ENCODE measurements at places on chromosomes 13 and 19.
A peak's percentile ranks its signal among the peaks of the same experiment; 100 is the strongest.

DNA sequence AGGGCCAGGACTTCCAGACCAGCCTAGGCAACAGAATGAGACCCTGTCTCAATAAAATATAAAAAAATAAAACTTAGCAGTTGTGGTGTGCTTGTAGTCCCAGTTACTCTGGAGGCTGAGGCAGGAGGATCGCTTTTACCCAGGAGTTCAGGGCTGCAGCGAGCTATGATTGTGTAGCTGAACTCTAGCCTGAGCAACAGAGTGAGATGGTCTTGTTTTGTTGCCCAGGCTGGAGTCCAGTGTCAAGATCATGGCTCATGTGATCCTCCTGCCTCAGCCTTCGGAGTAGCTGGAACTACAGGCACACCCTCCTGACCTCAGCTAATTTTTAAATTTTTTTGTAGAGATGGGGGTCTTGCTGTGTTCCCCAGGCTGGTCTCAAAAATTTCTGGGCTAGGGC is 4.3 kb upstream of the JUNB start:
- no peak for DNase-seq

DNA sequence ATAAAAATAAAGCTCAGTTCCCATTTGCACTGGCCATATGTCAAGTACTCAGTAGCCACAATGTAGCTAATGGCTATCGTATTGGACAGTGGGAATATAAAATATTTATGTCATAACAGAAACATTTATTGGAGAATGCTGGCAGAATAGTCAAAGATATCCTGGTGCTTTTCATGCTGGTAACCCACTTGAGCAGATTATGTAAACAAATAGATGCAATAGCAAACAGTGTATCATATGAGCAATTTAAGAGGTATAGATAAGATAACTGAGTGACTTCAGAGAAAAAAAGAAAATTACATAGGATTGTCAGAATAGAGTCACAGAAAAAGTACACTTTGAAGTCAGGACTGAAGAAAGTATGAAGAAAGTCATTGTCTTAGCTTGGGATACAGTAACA is 426.6 kb downstream of the NDFIP2 start:
- DNase-seq: no peak

- no peak for DNase-seq
Observed at GRCh38 chr13:110426735-110427134, 119.7 kb downstream of the COL4A2 start.

DNA sequence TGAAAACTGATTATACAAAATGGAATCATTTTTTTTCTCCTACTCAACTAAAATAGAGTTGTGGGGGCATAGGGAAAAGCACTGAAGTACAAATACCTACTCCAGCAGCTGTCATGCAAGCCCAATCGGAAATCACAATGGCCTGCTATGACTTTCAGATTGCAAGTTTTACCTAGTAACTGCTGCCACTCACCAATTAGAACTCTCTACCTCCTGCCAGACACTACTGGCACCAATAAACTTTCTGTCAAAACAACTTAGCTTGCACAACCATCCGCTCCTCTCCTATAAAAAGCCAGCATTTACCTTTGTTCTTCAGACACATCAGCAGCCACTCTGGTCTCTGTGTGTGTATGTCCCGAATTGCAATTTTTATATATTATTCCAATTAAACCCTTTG is 9.3 kb upstream of the TRPC4 start:
- no peak for DNase-seq

DNA sequence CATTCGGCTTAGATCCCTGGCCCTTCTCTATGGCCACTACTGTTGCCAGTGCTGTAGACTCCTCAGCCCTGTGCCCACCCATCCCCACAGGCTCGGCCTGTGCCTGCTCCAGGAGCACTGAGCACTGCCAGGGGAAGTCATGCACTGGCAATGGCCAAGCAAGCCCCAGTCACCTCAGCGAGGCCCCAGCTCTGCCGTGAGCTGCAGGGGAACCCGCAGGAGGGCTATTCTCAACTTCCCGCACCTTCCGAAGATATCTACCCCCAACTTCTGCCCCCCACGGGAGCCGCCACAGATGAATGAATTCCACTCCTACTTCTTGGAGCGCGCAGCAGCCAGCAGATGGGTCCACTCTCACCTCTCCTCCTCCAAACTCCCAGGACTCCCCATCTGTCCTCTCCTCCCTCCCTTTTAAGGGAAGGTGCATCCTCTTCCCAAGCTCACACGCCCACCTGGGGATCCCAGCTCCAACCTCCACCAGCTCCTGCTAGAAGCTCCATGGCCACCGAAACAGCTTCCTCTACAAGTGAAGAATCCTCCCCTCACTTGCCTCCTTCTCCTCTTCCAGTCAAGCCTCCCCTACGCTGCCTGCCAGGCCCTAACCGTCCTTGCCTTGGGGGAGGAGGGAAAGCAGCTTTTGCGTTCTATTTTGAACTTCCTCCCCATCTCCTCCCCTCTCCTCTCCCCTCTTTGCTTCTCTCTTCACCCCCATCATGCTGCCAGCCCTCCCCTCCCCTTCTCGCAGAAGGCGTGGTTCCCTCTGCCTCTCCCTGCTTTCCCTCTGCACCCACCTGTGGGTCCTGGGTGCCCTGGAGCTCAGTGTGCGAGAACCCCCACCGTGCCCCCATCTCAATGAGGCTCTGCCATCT is 52.2 kb downstream of the PEPD start:
- no peak for DNase-seq

GRCh38 chr13:38520041-38520440 is 166.8 kb upstream of the FREM2 start:
- DNase-seq: no peak

DNA sequence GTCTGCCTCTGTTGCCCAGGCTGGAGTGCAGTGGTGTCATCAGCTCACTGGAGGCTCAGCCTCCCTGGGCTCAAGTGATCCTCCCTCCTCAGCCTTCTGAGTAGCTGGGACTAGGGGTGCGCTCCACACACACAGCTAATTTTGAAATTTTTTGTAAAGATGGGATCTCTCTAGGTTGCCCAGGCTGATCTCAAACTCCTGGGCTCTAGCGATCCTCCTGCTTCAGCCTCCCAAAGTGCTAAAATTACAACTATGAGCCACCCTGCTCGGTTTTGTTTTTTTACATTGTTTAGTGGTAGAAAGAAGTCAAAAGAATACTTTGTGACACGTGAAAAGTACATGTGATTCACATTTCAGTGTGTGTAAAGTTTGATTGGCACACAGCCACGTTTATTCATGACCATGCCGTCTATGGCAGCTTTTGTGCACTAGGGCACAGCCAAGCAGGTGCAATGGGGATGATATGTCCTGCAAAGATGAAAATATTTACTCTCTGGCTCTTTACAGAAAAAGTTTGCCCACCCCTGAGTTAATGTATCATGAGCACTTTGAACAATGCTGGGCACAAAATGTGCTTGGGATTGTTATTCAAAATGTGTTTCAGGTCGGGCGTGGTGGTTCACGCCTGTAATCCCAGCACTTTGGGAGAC is 16.2 kb upstream of the NFIC start:
- no peak for DNase-seq

DNA sequence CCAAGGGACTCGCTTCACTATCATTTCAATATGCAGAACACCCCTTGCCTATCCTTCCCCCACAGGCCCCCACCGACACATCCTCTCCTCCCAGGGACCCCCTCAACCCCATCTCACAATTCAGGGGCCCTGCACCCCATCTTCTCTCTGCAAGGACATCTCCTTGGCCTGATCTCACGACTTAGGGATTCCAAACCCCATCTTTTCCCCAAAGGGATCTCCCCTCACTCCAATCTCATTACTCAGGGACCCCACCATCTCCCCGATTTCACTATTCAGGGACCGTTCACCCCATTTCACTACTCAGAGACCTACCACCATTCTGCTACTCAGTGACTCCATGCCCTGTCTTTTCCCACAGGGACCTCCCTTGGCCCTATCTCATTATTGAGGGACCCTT is 1.4 kb downstream of the MAP2K2 start:
- DNase-seq: no peak

DNA sequence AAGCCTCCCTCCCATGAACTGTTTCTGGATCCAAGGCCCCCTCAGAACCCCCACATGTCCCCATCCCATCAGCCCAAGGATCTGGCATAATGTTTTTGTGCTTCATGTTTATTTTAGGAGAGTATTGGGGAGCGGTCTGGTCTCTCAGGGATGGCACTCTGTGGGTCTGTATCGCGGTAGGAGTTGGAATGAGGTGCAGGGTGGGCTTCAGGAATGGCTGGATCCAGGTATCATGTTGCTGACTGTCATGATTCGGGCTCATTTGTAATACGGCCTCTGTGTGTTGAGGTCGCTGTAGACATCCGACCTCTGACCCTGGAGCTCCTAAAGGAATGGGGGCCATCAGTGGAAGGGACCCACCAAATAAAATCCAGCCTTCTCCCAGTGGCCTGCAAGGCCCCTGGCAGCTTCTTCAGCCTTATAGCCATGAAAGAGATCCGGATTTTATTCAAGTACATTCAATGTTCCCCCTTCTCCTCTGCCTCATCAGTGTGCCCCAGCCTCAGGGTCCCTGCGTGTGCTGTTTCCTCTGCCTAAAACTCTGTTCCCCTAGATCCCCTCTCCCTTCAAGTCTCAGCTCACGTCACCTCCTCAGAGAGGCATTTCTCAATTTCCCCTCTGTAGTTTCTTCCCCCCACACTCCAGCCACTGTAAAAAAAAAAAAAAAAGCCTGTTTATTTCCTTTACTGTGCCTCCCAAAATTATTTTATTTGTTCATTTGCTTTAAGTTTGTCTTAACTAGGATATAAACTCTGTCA is 2.2 kb downstream of the HCST start:
- no peak for DNase-seq

- DNase-seq: no peak
Observed at GRCh38 chr13:45516757-45517156, 52.0 kb downstream of the COG3 start.

DNA sequence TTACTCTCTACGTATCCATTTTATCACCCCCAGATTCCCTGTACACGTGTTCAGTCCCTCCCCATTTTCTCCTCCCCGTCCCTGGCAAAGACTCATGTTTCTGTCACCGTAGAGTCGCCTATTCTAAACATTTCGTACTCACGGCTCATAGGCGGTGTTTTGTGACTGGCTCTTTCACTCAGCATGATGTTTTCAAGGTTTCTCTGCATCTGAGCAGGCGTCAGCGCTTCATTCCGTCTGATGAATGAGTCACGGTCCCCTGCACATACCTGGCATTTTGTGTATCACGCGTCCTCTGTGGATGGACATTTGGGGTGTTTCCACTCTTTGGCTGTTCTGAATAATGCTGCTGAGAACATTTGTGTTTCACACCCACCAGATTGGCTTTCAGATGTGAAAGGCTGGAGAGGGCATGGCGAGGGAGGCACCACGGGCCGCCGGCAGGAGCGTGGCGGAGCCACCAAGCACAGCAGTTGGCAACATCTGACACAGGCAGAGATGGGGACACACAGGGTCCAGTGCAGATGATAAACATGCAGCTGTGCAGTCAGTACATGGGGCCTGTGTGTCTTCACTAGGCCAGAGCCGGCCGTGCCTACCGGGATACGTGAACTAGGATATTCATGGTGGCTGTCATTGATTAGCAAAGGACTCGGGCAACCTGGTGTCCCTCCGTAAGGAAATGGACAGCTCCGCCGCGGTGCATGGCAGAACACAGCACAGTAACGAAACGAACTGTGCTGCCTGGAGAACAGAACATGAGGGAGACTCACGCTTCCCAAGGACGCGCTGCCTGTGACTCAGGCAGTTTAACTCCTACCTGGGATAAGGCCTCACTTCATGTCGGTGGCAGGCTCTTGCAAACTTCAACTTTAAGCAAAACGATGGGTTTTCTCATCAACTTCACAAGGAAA is 117.2 kb downstream of the ATP11A start:
- DNase-seq: no peak

- DNase-seq: no peak
Observed at GRCh38 chr13:41680900-41681299, 223.6 kb downstream of the RGCC start.

DNA sequence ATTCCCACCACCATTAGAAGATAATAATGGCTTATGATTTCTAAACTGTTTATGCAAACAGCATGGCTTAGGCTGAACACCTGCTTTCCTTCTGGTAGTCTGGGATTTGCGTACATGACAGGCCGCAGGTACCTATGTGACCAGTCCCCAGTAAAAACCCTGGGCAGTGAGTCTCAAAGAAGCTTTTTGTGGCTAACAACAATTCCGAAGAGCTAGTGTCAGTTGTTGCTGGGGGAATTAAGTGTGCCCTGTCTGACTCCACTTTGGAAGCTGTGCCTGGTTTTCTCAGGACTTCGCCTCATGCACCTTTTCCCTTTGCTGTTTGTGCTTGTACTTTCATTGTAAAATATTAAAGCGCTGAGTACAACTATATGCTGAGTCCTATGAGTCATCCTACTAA is 250.2 kb upstream of the MIR17HG start:
- DNase-seq: no peak

GRCh38 chr13:114032126-114032799 is 58.4 kb upstream of the C13orf46 start:
- no peak for DNase-seq

DNA sequence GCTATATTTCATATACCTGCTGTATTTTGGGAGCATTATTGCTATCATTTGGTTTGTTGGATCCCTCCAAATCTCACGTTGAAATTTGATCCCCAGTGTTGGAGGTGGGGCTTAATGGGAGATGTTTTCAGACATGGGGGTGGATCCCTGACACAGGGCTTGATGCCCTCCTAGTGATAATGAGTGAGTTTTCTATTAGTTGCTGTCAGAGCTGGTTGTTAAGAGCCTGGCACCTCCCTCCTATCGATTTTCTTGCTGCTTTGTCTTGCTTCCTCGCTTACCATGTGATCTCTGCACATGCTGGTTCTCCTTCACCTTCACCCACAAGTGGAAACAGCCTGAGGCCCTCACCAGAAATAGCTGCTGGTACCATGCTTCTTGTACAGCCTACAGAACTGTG is 259.9 kb upstream of the STARD13 start:
- no peak for DNase-seq

GRCh38 chr19:51712461-51713081 is 11.2 kb downstream of the HAS1 start:
- no peak for DNase-seq

DNA sequence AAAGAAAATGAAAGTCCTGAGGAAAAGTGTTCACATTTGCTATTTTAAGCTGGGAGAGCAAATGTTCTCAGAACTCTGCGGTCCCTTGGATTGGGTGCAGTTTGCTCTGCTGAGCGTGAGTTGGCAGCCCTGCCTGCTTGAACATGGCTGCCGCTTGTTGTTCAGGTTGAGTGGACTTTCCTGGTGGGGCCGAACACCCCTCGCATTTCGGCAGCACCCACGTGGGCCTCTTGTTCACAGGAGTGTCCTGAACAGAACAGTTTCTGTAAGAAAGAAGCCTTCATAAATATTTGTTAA is 10.8 kb upstream of the RNF113B start:
- no peak for DNase-seq

- DNase-seq: no peak
Observed at GRCh38 chr13:108741930-108742329, 112.5 kb downstream of the MYO16 start.

GRCh38 chr13:30997697-30998096 is 65.2 kb downstream of the TEX26 start:
- DNase-seq: no peak

GRCh38 chr19:662207-662961 is 630 bp downstream of the RNF126 start:
- peak; percentile 66 for DNase-seq

All from activated T-cell treated with anti-CD3 and anti-CD28 coated beads for 4 hours (primary cell).